Activated CD4-positive, alpha-beta T cell treated with anti-CD3 and anti-CD28 coated beads for 36 hours (primary cell): ENCODE measurements at places on chromosomes 4 and X. TPM values are rescaled to one million over a fixed set of nuclear protein-coding genes. Genes with fewer than 3 reads are reported as not detected.

GRCh38 chr4:157819693-157820464, 352.9 kb downstream of the GASK1B start:
- no peaks in the 10 kb centered on the region for H3K27me3 ChIP-seq
- no peak overlapping the region for H3K27ac ChIP-seq
- H3K36me3 ChIP-seq, result no peaks in the 10 kb centered on the region

DNA sequence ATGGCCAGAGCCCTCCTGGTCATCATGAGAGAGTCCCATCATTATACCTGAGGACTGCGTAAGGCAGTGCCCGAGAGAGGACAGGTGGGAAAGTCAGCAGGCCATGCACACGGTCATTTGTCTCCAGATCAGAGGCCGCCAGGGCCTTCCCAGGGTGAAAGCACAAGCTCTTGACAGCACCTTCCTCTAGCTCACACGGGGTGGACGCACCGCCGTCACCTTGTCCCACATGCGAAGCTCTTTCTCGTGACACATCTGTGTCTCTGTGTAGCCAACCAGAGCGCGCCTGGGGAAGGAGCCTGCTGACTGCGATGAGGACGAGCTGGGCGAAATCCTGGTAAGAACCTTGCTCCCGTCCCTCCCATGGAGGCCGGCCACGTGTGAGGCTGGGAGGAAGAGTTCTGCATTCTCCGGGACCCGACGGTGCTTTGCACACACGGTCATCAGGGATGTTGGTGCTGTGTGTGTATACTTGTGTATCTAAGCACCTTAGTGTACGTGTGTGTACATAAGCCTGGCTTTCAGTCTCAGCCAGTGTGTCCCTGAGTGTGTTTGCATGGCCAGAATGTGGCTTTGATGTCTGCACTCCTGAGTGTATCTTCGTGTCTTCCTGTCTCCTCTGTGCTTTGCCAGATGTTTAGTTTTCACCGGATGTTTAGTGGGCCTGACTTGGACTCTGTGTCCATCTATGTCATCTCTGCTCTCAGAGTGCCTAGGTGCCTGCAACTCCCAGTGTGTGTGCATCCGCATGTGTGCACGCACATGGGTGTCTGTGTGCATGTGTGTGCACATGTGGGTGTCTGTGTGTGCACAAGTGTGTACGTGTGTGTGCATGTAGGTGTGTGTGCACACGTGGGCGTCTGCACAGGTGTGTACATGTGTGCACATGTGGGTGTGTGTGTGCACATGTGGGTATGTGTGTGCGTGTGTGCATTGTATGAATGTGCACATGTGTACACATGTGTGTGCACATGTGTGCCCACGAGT, 15.1 kb downstream of the ATP5ME start:
- no peak overlapping the region for H3K27ac ChIP-seq
- peaks cover 6% of the 10 kb centered on the region for H3K36me3 ChIP-seq
- peaks cover 3% of the 10 kb centered on the region for H3K4me1 ChIP-seq
- no peaks in the 10 kb centered on the region for H3K27me3 ChIP-seq
- DNase-seq, result no peak

- H3K4me1 ChIP-seq, result peaks cover 14% of the 10 kb centered on the region
- H3K36me3 ChIP-seq, result no peaks in the 10 kb centered on the region
- no peak overlapping the region for H3K27ac ChIP-seq
- H3K27me3 ChIP-seq, result peaks cover 26% of the 10 kb centered on the region
Observed at GRCh38 chrX:134658760-134659023, 421 bp upstream of the PLAC1 start.

- H3K4me3 ChIP-seq, result no peak overlapping the region
- no peak for DNase-seq
- H3K4me1 ChIP-seq, result no peaks in the 10 kb centered on the region
- H3K27me3 ChIP-seq, result peaks cover under 1% of the 10 kb centered on the region
Observed at GRCh38 chr4:120540625-120541024, 381.9 kb downstream of the PRDM5 start.

GRCh38 chr4:87399148-87399547, 8.2 kb upstream of the HSD17B11 start:
- H3K27me3 ChIP-seq, result no peaks in the 10 kb centered on the region
- H3K36me3 ChIP-seq, result no peaks in the 10 kb centered on the region
- H3K4me1 ChIP-seq, result peaks cover 7% of the 10 kb centered on the region
- H3K4me3 ChIP-seq, result no peak overlapping the region
- no peak for DNase-seq
- H3K27ac ChIP-seq, result no peak overlapping the region

DNA sequence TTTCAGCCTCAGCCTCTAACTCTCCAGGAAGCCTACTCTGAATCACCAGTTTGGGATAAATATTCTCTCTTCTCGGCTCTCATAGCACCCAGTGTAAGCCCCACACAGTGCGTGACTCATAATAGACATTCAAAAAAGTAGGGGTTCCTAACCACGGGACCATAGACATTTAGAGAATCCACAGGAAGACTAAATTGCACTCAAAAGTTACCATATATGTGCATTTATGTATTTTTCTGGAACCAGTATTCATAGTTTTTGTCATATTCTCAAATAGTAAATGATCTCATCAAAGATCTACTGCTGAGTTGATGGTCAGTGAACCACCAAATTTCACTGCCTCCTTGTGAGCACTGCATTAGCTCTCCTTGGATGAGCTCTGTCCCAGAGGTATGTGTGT, 625.7 kb downstream of the SMARCA1 start:
- no peaks in the 10 kb centered on the region for H3K27me3 ChIP-seq
- no peak for DNase-seq
- H3K4me3 ChIP-seq, result no peak overlapping the region

DNA sequence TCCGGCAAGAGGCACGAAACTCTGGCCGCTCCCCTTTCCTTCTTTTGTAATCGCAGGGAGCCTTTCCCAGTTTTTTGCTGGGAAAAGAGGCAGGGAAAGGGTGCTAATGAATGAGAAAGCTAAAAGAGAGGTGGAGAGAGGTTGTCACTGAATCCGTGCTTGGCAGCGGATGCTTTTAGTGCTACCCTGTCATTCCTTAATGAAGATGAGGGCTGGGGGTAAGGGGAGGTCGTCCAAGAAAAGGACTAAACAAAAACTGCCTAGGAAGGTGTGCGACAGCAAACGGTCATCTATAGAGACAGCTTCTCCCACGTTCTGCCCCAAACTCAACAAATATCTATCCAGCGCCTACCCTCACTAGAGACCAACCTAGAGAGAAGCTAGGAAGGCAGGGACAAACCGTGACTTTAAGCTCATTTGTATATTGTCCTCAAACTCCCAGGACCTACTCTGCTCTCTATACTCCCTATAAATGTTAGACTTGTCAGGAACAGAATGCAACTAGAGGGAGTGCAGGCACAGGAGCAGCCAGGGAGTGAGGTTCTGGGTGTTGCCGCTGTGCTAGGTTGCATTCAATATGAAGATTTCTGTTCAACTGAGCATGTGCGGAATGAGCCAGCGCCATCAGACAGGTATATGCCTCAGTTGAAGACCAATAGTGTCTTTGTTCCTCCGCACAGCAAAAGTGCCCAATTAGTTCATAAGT, 777 bp upstream of the CASK start:
- DNase-seq, result peak; percentile 47
- peaks cover 20% of the 10 kb centered on the region for H3K4me1 ChIP-seq
- H3K4me3 ChIP-seq, result peak overlapping the region; percentile 72
- peak overlapping the region; percentile 63 for H3K27ac ChIP-seq

GRCh38 chrX:37347420-37347819, 1.7 kb upstream of the PRRG1 start:
- DNase-seq, result no peak
- no peak overlapping the region for H3K27ac ChIP-seq
- peaks cover 9% of the 10 kb centered on the region for H3K4me1 ChIP-seq
- H3K36me3 ChIP-seq, result no peaks in the 10 kb centered on the region
- no peak overlapping the region for H3K4me3 ChIP-seq
- H3K27me3 ChIP-seq, result peaks cover 23% of the 10 kb centered on the region

DNA sequence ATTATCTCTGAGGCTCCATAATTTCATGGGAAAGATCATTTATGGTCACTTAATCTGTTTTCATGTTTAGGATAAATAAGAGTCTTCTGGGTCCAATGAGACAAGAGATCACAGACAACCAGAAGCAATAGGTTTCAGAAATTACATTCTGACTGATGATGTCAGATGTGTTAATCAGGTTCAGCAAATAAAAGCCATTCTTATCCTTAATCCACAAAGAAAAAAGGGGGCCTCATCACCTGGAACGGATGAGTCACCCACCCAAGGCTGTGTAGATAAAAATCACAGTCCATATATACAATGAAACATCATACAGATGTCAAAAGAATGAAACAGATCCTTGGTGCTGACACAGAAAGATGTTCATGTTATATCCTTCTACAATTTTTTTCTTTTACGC, 36.6 kb downstream of the SYTL4 start:
- H3K4me3 ChIP-seq, result no peak overlapping the region
- no peak overlapping the region for H3K27ac ChIP-seq
- peaks cover 4% of the 10 kb centered on the region for H3K4me1 ChIP-seq
- peak; percentile 29 for DNase-seq
- H3K36me3 ChIP-seq, result no peaks in the 10 kb centered on the region

- no peak for DNase-seq
- H3K4me1 ChIP-seq, result no peaks in the 10 kb centered on the region
- H3K4me3 ChIP-seq, result no peak overlapping the region
- H3K36me3 ChIP-seq, result no peaks in the 10 kb centered on the region
- H3K27ac ChIP-seq, result no peak overlapping the region
Observed at GRCh38 chr4:72186714-72187113, 154.9 kb downstream of the NPFFR2 start.

- no peak for DNase-seq
- H3K27ac ChIP-seq, result no peak overlapping the region
Observed at GRCh38 chrX:11059933-11060332, 51.2 kb upstream of the HCCS start.

Gene BBS12
- 2.8 TPM for total RNA-seq

Gene AFM
- total RNA-seq, result not detected

Gene SOWAHD
- total RNA-seq, result 0.30 TPM

Gene OPRPN
- total RNA-seq, result not detected

Gene MCTS1
- total RNA-seq, result 47.8 TPM

Gene EFHC2
- total RNA-seq, result 0.30 TPM

Gene GAGE12D
- total RNA-seq, result not detected

Gene DGKQ
- 9.3 TPM for total RNA-seq
